ENCODE measurements at places on chromosomes 11 and 22.

GRCh38 chr11:13686776-13687175 lies 18.3 kb downstream of the FAR1 start:
- DNase-seq: no peak

DNA sequence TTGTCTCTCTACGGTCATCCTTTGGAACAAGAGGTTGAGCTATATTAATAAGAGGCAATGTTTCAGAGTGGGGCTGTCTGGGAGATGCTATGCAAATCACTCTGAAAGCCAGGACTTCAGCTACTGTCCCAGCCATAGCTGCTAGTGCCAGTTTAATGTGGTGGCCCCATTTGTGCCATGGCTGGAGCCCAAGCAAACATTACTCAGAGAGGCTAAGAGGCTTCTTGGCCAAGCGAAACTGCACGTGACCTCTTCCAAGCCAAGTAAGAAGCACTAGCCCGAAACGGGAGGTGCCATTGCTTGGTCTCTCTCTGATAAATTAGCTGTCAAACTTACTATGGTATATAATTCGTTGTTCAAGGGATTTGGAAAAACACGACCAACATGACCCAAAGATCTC lies 50.4 kb upstream of the TBCEL start:
- no peak for DNase-seq

DNA sequence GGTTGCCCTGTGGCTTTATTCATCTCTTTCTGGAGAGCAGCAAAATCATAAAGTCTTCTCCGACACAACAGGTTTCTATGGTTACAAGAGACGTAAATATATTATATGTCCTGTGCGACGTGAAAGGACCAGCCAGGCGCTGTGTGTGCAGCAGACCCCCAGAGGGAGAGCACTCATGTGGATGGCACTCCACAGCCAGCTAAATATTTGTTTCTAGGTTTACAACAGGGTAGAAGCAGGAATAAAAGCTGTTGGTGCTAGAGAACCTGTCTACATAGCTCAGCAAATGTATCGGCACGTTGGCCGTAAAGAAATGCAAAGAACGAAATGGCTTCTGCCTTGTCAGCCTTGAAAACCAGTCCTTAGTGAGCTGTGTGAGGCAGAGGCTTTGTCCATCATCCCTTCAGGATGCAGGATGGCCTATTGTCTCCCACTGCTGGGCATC lies 133.8 kb upstream of the PITPNB start:
- DNase-seq: peak; percentile 13

- no peak for DNase-seq
Observed at GRCh38 chr22:18968011-18968749, 32.1 kb upstream of the PRODH start.

- DNase-seq: no peak
Observed at GRCh38 chr22:45149671-45150070, 14.1 kb upstream of the NUP50 start.

DNA sequence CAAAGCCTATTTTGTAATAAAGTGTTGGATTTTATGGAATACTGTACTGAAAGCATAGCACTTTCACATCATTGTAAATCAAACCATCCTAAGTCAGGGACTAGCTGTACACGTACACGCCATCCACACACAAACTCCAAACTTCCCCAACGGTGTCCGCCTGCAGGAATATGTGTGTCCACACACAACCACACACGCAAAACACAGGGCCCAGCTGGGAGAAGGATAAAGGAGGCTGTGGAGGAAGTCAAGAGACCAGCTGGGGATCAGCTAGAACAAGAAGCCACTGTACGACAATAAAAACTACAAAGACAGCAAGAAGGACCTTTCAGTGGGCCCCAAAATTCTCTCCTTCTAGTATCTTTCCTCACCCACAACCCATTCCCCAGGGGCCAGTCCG lies 1.6 kb downstream of the TRIM29 start:
- no peak for DNase-seq

- no peak for DNase-seq
Observed at GRCh38 chr11:13098063-13098462, 88.9 kb downstream of the RASSF10 start.

GRCh38 chr11:120169981-120170698 lies 32.2 kb upstream of the TRIM29 start:
- no peak for DNase-seq

DNA sequence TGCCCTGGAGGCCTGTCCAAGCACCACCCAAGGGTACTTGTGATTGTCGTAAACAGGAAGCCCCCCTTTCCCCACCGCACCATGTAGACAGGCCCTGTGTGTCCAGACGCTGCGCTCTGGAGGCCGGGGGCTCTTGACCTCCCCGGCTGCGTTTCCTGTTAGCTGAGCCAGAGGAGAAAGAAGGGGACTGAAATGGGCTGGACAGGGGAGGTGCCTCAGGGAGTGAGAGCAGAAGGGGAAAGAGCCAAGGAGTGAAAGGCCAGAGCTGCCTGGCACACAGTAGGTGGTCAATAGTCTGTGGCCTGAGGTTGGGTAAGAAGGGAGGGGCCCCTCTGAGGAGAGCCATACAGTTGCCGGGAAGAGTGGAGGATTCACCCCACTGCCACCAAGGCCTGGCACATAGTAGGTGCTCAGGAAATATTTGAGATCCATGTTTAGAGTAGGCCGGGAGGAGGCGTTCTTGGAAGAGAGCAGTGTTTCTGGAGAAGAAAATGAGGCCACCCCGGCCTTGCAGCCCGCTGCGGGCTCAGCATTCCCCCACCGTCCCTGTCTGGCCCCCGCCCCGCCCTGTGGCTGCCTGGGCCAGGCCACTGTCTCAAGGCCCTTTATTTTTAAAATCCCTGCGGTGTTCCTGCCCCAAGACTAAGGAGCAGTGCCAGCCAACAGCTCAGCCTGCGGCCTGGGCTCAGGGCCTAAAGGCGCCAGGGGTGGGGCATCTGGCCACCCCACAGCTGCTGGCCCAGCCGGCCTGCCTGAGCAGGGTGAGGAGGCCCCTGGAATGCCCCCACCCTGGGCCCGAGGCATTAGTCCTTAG lies 13.6 kb upstream of the CDC42EP1 start:
- DNase-seq: no peak

- no peak for DNase-seq
Observed at GRCh38 chr22:41177622-41178424, 27.3 kb upstream of the L3MBTL2 start.

DNA sequence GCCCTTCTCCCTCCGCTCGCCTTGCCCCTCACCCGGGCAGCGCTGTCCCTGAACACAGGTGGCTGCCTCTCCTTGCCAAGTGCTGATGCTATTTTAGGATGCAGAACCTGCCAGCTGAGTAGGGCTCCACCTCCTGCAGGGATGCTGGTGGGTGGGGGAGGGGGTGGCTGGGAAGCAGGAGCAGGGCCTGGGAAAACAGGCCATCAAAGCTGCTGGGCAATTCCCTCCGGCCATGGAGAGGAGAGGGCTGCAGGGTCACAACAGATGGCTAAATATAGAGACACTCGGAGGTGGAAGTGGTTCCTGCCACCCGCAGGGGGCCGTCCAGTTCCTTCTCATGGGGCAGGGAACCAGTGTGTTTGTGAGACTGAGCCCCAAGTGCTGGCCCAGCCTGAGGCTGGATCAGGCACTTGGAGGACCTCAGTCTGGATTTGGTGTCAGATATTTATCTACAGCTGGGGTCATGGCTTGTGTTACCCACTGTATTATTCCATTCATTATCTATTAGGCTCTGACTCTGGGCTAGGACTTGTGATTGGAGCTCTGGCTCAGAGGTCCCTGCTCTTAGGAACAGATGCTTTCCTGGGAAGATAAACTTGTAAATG lies 59.6 kb downstream of the LRRC32 start:
- DNase-seq: peak; percentile 45

- DNase-seq: no peak
Observed at GRCh38 chr11:30260813-30261212, 30.0 kb downstream of the FSHB start.

DNA sequence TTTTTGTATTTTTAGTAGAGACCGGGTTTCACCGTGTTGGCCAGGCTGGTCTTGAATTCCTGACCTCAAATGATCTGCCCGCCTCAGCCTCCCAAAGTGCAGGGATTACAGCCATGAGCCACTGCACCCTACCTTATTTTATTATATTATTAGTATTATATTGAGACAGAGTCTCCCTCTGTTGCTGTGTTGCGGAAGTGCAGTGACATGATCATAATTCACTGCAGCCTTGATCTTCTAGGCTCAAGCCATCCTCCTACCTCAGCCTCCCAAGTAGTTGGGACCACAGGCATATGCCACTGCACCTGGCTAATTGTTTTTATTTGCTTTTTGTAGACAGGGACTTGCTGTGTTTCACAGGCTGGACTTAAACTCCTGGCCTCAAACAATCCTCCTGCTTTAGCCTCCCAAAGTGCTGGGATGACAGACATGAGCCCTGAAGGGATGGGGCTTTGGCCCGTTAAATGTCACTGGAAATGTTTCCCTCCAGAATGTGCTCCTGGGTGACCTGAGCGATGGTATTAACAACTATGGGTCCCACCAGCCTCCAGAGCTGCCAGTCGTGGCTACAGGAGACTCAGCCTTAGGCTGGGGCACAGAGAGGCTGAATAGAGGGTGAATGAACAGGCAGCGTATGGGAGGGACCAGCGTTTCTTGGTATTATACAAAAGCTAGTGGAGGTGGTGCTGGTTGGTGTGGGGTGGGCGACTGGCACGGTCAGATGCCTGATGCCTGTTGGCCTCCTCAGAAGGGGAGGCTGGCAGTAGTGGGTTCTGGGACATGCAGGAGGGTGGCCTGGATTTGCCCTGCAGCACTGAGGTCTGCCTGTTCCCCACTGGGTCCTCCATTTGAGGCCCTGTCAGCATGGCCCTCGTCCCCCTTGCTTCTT lies 7.3 kb downstream of the TANGO2 start:
- DNase-seq: no peak

DNA sequence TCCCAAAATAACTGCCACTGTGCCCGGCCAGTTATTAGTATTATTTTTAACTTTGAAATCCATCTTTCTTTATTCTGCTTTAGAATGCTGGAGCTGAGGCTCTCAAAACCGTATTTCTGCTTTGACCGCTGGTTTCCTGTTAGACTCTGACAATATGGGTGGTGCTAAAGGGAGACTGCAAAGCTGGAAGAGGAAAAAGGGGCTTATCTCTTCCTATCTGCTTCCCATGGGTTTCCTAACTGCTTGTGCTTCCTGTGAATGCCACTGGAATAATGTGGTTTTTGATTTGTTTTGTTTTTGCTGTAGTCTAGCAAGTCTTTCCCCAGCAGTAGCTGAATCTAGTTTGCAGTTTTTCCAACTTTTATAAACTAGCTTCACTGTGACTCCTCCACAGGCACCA lies 43.6 kb downstream of the XRRA1 start:
- no peak for DNase-seq

DNA sequence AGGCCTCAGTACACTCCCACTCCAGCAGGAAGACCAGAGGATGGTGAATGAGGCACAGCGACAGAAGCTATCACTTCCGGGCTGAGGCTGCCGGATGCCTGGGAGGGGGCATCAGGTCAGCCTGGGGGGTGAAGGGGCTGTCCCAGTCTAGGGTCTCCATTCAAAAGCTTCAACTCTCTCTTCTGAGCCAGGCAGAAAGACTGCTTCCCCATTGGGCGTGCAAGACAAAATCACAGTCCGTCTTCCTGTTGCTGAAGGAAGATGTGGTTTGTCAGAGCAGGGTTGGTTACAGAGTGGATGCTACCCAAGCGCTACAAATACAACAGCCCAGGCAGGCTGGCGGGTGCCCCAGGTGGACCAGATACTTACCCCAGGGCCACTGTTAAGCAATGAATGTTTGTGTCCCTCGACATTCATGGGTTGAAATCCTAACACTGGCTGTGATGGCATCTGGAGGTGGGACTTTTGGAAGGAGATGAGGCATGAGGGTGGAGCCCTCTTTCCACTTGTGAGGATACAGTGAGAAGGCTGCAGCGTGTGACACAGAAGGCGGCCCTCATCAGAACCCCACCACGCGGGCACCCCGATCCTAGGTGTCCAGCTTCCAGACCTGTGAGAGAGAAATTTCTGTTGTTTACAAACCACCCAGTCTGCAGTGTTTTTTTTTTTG lies 12.0 kb downstream of the UPK3A start:
- DNase-seq: no peak

DNA sequence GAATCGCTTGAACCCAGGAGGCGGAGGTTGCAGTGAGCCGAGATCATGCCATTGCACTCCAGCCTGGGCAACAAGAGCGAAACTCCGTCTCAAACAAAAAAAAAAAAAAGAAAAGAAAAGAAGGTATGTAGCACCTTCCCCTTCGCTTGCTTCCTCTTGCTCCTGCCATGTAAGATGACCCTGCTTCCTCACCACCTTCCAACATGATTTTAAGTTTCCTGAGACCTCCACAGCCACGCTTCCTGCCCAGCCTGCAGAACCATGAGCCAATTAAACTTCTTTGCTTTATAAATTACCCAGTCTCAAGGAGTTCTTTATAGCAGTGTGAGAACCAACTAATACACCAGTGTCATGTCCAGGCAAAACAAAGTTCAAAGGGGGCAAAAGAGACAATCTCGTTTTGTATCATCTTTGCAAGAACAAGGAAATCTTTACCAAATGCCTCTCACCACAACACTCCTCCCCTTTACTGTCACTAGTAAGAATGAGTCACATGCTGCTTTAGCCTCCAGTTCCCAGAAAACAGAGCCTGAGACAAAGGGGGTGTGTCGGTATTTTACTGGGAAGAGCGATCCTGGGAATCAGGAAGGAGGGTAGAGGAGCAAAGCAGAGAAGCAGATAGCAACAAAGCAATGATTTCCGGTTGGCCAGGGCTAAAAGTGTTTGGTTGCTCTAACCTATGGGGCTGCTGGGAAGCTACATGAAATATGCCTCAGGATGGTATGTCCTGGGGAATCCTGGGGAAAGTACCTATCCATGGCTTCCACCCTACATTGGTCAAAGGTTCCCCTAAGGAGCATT lies 10.5 kb upstream of the MCHR1 start:
- DNase-seq: no peak

DNA sequence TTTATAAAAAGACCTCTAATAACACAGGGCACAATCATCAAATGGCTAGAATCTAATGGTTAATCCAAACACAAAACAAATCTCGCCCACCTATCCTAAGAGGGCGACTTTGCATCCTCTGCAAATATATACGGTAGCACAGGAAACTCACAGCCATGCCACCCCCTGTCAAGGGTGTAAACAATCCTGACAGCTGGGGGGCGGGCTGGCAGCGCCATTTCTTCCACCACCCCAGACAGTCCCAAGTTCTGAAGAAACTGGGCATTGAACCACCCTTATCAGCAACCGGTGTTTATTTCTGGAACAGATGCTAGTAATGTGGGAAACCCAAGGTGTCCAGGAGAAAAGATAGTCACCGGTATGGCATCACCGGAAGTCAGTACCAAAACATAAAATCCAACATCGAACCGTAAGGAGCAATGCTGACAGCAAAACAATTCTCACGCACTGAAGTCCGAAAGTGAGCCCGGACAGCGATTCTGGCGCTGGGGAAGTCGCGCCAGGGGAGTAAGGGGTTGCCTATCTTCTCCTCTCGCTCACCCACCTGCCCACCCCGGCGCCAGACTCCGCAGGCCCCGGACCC lies 825 bp downstream of the FBXO3 start:
- DNase-seq: no peak

GRCh38 chr11:75375626-75376025 lies 23.7 kb upstream of the RPS3 start:
- no peak for DNase-seq

Measured in NCI-H1417 treated with DMSO at 0.1 percent for 48 hours (cell line).